Islet precursor cell (in vitro differentiated cells): ENCODE measurements at places on chromosomes 5 and 9.

DNA sequence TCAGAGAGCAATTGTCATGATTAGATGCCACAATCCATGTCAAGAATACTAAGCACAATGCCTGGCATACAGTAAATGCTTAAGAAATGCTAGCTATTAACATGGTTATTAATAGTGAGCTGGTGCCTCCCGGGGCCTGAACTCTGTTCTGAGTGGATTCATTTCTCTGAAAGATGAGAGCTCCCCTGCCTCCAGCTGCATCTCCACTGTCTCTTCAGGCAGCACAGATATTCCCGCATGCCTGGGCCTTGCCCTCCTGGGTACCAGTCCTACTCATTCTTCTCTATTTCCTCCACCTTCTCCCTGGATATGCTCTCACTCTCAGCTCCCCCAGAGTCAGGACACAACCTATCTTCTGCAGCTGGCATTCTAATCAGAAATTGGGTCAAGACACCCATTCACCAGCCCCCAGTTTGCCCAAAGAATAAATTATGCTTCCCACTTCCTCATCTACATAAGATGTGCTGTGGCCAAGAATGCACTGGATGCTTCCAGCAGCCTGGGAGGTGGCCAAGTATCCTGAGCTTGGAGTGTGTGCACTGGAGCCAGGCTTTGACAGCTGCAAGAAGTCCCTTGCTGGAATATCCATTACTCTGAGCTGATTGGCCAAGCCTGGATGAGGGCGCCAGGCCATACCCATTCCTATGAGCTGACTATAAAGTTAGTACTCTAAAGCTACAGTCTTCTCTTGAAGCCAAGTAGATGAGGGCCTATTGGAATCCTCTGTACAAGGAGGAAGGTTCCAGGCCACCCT is 669.0 kb downstream of the ACTL7B start:
- no peak for DNase-seq

DNA sequence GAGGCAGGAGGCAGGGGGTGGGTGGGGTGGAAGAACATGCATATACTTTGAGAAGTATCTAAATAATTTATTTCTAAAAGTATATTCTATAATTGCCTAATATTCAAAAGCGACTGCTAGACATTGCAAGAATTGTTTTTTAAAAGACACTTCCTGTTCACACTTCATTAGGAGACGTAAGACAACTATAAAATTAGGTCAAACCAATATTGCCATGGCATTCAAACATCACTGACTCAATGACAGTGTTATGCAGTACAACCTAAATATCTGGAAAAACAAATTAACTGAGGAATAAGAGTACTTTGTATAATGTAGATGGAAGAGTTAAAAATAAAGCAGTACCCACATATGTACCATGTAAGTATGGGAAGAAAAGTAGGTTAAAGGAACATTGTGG is 4.5 kb downstream of the CCNH start:
- no peak for DNase-seq

- DNase-seq = no peak
Observed at GRCh38 chr9:105114318-105114717, 130.1 kb upstream of the SLC44A1 start.

GRCh38 chr9:137109250-137110146 is 5.0 kb downstream of the DPP7 start:
- no peak for DNase-seq

- DNase-seq = no peak
Observed at GRCh38 chr9:103615994-103616393, 478.1 kb upstream of the SMC2 start.

- no peak for DNase-seq
Observed at GRCh38 chr9:111463048-111463447, 21.1 kb downstream of the ECPAS start.

DNA sequence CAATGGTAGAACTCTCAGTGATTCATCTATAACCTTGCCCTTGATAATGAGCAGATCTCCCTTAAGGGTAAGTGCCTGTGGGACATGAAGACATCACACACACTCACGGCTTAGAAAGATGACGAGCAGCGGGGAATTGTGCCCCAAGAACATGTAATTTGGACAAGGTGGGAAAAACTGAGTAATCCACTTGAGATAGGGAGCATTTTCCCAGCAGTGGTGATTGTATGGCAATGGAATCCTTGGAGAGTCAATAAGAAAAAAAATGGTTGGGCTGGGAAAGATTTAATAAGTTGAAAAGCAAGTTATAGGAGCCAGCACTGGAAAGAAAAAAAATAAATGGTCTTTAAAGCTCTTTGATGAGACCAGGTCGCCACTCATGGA is 193.1 kb downstream of the GLIS3 start:
- DNase-seq = no peak

DNA sequence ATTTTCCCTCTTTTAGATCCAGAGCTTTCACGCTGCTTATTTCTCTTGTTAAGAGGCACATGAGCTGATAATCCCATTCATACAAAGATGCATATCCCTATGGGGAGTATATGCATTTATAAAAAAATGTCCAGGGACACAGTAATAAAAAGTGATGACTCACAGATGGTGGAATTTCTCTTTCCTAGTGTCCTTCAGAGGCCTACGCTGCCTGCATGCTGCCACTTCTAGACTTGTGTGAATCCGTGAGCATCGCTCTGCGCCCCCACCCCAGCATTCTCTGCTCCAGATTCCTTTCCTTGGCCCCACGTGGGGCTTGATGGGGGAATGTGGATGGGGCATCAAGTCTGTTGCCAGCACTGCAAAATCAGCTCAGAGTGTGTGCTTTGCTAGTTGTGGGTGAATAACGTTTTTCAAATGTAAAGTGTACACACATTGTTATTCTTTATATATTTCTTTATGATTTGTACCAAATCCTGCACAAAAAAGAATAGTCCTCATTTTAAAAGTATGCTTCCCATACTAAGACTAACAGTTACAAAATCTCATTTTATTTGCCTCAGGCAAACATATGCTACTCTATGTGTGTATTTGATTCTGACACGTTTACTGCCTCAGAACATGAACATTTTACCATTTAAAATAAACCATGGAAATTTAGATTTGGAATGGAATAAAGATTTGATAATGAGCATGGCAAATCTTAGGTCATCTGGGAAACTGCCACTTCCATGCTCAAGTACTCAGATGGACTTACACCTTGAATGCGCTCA is 22.4 kb upstream of the RASGRF2 start:
- no peak for DNase-seq

- DNase-seq = no peak
Observed at GRCh38 chr5:11780641-11781345, 123.5 kb downstream of the CTNND2 start.
